ENCODE measurements at places on chromosomes 7 and 10.
A peak's percentile ranks its signal among the peaks of the same experiment; 100 is the strongest.

DNA sequence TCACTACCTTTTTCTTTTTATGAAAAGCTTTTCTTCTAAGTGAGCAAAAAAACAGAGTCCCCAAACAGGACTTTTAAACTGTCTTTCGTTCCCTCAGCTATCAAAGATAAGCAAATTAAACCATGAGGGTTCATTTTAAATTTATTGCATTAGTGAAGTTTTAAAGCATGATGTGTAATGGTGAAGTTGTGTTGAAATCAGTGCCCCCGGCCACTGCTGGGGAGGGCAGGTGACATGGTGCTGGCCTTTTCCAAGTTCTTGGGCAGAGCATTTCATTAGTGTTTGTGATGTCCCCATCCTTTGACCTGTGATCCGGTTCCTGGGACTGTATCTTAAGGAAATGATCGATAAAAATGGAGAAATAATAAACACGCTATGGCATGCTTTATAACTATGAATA is 96.0 kb downstream of the EEPD1 start:
- peaks cover 4% of the 10 kb centered on the region for H3K4me1 ChIP-seq
- no peak for DNase-seq

DNA sequence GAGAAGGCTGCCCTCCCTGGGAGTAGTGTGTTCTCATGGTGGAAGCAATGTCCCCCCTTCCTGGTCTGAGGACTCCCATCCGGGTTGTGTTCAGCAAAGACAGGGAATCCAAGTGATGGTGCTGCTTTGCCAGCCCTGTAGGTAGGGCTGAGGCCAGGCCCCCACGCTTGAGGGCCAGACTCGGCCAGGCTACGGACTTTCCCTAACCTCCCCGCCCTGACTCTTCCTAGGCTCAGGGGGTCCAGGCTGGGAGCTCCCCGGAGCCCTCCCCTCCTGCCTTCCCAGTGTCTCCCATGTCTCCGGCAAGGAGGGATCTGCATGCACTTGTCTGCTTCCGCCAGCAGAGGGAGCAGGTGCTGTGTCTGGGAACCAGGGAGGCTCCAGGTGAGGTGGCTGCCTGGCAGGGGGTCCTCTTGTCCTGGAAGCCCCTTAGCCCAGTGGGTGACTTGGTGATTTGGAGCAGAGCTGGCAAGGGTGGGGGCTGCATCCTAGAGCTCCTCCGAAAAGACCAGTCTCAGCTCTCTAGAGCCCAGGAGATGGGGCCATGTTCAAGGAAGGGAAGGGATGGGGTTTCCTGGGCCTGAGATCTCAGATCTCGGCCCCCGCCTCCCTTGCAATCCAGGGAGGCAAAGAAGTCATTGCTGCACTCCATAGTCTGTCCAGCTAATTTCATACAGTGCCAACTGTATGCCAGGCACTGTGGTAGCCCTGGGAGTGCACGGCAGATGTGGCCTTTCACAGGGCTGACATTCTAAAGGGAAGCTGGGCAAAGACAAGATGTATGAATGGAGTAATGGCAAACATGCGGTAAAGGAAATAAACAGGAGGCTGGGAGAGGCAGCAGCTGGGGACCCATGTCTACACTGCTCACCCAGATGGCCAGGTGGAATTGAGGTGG is 20.3 kb upstream of the SFRP5 start:
- peaks cover 6% of the 10 kb centered on the region for H3K27me3 ChIP-seq
- H3K36me3 ChIP-seq = no peaks in the 10 kb centered on the region
- H3K27ac ChIP-seq = no peak overlapping the region

GRCh38 chr10:7817984-7818294 is 366 bp upstream of the TAF3 start:
- no peak for DNase-seq
- H3K4me1 ChIP-seq = peaks cover 19% of the 10 kb centered on the region
- no peaks in the 10 kb centered on the region for H3K27me3 ChIP-seq

DNA sequence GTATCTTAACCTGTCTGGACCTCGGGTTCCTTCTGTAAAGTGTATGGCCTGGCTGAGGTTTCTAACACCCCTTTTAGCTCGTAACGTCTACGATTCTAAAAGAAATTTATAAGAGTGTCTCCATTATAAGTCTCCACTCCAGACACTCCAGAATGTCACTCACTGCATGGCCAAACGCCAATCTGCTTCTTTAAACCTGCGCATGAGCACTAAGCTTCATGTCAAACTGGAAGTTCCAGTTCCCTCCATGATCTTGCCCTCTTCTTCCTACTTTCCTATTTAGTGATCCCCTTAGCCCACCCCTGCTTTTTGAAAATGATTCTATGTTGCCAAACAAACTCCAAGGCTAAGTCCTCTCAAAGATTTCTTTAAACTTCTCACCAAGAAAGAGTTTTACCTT is 241.4 kb upstream of the NPVF start:
- H3K4me1 ChIP-seq = no peaks in the 10 kb centered on the region
- H3K27ac ChIP-seq = no peak overlapping the region
- no peak overlapping the region for H3K4me3 ChIP-seq
- H3K27me3 ChIP-seq = no peaks in the 10 kb centered on the region
- DNase-seq = no peak
- no peaks in the 10 kb centered on the region for H3K36me3 ChIP-seq

- H3K4me1 ChIP-seq = no peaks in the 10 kb centered on the region
- DNase-seq = no peak
- H3K27ac ChIP-seq = no peak overlapping the region
- H3K4me3 ChIP-seq = no peak overlapping the region
- no peaks in the 10 kb centered on the region for H3K36me3 ChIP-seq
Observed at GRCh38 chr7:104160375-104160774, 47.4 kb downstream of the ORC5 start.

DNA sequence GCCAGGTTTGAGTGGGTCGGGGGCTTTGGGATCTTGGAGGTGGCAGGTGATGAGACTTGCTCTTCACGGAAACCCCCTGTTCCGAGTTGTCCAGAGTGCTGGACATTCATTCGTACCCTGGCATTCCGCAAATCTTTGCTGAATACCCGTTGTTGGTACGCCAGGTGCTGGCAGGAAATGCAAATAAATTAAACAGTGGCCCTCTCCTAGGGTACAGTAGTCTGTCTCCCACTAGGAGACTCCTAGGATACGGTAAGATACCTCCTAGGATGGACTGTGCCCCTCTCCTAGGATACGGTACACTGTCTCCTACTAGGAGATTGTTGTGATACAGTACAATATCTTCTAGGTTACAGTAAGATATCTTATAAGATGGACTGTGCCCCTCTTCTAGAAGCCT is 544 bp downstream of the SEC23IP start:
- H3K36me3 ChIP-seq = no peaks in the 10 kb centered on the region
- H3K27ac ChIP-seq = peak overlapping the region; percentile 92
- H3K27me3 ChIP-seq = no peaks in the 10 kb centered on the region
- DNase-seq = no peak
- H3K4me3 ChIP-seq = peak overlapping the region; percentile 75

- H3K4me1 ChIP-seq = peaks cover 18% of the 10 kb centered on the region
- H3K27me3 ChIP-seq = no peaks in the 10 kb centered on the region
- DNase-seq = no peak
- no peaks in the 10 kb centered on the region for H3K36me3 ChIP-seq
- H3K27ac ChIP-seq = no peak overlapping the region
- H3K4me3 ChIP-seq = no peak overlapping the region
Observed at GRCh38 chr7:117129521-117129955, 176.2 kb downstream of the ST7 start.

DNA sequence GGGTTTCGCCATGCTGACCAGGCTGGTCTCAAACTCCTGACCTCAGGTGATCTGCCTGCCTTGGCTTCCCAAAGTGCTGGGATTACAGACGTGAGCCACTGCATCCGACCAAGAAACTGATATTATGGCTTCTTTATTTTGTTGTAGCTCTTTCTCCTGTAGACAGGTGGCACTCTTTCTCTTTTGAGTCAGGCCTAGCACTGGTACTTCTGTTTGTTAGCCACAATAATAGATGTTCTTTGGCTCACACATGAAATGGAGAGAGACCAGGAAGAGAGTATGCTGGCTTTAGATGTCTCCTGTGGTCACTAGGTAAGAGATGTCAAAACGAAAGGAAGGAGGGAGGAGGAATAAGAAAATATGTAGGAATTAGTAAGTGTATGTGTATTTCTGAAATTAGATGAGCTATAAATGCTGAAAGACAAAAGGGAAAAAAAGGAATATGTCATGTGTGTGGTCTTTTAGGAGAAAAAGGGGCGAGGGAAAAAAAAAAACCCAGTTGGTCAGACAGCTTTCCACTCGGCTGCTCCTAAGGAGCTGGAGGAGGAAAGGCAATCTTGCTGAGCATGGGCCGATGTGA is 78.7 kb downstream of the CLEC2L start:
- no peaks in the 10 kb centered on the region for H3K36me3 ChIP-seq
- H3K27me3 ChIP-seq = no peaks in the 10 kb centered on the region
- H3K4me3 ChIP-seq = no peak overlapping the region
- no peak for DNase-seq
